ENCODE measurements at places on chromosomes 13 and 19.
A peak's percentile ranks its signal among the peaks of the same experiment; 100 is the strongest.

DNA sequence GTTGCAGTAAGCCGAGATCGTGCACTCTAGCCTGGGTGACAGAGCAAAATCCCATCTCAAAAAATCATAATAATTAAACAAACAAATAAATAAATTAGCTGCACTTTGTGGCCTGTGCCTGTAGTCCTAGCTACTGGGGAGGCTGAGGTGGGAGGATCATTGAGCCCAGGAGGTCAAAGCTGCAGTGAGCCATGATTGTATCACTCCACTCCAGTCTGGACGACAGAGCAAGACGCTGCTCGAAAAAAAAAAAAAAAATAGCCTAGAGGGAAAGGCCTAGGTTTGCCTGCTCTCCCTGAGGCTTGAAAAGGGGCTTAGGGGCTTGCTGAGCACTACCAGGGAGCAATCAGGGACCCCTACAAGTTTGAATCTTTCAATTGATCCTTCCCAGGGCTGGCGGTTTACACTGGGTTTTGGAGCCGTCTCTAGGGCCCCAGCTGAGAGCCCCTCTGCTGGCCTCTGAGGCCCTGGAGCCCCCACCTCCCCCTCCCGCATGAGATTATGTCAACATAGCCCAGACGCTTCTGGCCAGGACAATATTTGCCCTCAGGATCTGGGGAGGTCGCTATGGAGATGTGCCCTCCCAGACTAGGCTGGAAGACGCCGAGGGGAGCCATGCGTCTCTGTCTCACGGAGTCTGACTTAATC lies 10.4 kb upstream of the GIPR start:
- DNase-seq: no peak

- no peak for DNase-seq
Observed at GRCh38 chr13:43326100-43326499, 302.7 kb downstream of the DNAJC15 start.

DNA sequence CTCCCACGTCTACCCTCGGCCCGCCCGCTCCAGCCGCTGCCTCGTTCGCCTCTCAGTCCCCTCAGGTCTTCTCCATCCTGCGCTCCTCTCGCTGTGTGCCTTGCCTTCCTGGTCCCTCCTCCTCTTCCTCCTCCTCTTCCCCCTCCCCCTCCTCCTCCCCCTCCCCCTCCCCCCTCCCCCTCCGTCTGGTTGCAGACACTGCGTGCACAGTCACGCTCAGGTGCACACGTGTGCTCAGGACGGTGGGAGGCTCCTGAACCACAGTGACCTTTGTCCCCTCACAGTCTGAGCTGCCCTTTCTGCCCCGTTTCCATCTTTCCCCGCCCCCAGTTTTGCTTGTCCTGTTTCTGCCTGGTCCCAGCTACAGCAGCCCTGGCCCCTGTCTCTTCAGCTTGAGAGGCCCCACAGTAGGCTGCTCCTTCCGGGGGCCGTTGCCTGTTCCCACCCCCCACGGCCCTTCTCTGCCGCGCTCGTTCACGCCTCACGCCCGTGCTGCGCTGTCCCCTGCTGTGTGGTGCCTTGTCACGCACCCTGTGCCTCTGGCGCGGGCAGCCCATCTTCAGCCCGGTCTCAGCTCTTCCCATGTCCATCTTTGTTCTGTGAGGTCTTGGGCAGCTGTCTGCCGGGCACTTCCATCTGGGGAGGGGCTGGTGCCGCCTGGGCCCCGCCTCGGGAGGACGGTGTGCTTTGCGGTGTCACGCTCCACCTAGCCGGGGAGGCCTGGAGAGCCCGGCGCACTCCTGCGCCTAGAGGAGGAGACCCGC lies 13.8 kb upstream of the RPS15 start:
- DNase-seq: no peak

- no peak for DNase-seq
Observed at GRCh38 chr13:73258406-73258805, 199.6 kb downstream of the KLF5 start.

- no peak for DNase-seq
Observed at GRCh38 chr13:44307844-44308243, 65.8 kb upstream of the SERP2 start.

DNA sequence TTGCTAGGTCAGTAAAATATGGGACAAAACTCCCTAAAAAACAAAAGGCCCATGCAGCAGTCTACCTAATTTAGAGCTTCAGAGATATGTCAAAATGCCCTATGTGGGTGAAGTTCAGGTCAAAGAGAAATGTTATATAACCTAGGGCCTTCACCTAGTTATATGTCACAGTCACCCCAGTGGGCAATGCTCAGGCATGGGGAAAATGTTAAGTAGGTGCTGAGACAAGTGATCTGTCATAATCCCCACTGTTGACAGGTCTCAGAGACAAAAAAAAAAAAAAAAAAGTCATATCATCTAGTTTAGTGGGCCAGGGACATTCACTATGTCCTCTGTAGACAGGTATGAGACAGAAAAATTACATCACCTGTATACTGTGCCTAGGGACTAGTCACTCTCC lies 128.6 kb upstream of the ZNF91 start:
- no peak for DNase-seq

DNA sequence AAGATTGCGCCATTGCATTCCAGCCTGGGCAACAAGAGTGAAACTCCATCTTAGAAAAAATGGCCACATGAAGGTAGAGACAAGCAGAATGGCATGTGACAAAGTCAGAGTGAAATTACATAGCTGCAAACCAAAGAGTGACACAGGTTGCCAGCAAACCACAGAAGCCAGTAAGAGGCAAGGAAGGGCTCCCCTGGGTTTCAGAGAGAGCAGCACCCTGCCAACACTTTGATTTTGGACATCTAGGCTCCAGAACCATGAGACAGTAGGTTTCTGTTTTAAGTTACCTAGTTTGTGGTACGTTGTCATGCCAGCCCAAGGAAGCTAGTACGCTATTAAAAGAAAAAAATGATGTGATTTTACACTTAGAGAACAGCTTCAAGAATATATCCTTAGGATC lies 1.9 kb downstream of the NLRP4 start:
- DNase-seq: no peak

- DNase-seq: no peak
Observed at GRCh38 chr19:29671393-29672160, 6.3 kb downstream of the PLEKHF1 start.

DNA sequence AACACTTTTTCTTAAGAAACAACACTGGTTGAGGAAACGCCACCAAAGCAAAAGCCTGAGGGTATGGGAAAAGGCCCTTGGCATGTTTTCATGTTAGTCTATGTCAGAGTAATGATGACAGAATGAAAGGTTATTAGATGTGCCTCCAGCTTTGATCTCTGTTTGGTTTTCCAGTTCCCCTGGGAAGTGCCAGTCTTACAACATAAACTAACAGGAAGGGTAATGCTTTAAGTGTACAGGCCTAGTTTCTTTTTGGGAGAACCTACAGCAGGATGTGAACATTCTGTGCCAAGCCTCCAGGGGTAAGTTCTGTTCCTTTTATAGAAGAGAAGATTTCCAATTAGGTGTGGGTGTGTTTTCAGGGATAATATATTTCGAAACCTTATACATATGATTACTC lies 121.7 kb downstream of the FNDC3A start:
- DNase-seq: peak; percentile 52

DNA sequence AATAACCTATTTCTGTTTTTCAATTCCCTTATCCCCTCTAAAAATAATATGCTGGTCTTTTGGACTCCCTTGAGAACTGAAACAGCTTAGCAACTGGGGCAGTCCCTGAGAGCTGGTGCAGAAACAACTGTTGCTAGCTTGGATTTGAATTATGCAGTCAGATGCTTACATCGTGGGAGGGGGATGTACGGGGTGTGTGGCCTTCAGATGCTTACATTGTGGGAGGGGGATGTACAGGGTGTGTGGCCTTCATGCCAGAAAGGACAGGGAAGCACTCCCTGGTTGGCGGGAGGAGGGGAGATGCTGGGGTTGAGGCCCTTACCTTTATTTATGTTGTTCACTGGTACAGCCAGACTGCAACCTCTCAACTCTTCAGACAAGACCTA lies 25.6 kb downstream of the LRCH1 start:
- DNase-seq: no peak

- peak; percentile 78 for DNase-seq
Observed at GRCh38 chr13:95301183-95301967, at the start of gene ABCC4. TSS of gene ABCC4 (minus strand) at chr13:95301451. CDS start at chr13:95301314, 137 bp downstream.

GRCh38 chr13:29815336-29815735 lies 35.1 kb downstream of the UBL3 start:
- DNase-seq: no peak

GRCh38 chr13:101209206-101209893 lies 207.0 kb downstream of the NALCN start:
- no peak for DNase-seq

GRCh38 chr19:44668985-44669764 lies 2.1 kb upstream of the CEACAM19 start:
- no peak for DNase-seq

GRCh38 chr19:31944326-31944725 lies 401.1 kb upstream of the ZNF507 start:
- no peak for DNase-seq

DNA sequence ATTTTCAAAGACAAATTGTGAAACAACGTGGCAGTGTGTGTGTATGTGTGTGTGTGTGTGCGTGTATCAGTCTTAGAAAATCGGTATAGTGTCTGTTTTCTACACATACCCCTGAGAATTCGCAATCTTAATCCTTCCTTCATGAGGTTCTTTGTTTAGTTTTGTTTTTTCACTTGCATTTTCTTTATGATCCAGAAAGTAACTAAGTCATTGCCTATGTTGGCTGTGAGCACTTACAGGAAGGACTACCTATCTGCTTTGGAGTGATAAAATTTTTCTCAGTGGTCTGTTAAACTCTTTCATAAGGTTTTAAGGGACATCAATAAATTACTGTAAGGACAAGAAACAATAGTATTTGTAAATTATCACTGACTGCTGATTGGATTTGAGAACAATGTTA lies 1587.1 kb downstream of the PCDH9 start:
- no peak for DNase-seq

GRCh38 chr13:64289702-64290101 lies 2874.1 kb upstream of the PCDH20 start:
- DNase-seq: no peak

DNA sequence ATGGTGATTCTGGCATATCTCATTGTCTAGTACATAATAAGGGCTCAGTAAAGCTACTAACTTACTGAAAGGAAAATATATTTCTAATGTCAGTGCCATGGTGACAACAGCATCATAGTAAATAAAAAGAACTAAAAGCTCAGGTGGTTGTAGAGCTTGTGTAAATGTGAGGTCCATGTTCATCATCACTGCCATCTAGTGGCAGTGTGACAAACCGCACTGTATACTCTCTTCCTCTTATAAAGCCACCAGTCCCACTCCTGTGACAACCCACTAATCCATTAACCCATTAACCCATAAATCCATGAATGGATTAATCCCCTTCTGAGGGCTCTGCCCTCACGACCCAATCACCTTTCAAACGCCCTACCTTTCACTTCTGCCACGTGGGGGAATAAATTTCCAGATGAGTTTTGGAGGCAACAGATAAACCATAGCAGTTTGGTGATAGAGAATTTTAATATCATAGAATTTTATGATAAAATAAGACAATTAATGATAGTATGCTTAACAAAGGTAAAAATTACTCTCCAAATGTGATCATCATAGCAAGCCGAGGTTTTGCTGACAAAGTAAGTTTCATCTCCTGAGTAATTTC lies 160.4 kb upstream of the SGCG start:
- DNase-seq: peak; percentile 40

GRCh38 chr19:19643158-19644053 lies at the start of gene GMIP:
TSS of gene GMIP (minus strand) at chr19:19643657. CDS start at chr19:19643529, 128 bp downstream.
- DNase-seq: peak; percentile 45

- peak; percentile 3 for DNase-seq
Observed at GRCh38 chr13:74406420-74406819, 272.2 kb upstream of the KLF12 start.

DNA sequence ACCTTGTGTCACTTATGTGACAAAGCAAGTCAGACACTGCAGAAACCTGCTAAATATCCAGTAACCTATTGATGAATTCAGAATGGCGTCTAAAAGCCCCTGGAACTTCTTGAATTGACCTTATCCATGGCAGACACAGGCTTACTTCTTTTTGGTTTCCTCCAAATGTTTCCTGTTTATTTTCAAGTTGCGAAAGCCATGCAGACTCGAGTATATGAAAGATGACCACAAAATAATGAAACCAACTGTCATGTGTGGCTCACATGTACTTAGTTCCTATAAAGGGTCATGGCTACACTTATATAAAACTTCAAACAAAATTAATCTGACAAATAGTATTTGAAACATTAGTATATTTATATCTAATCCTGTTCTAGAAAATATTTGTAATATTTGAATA lies 113.1 kb upstream of the FNDC3A start:
- DNase-seq: no peak

All from fibroblast of skin of abdomen (primary cell).